Tibial artery (tissue), 4 donors: ENCODE measurements at places on chromosomes 13 and 19.

DNA sequence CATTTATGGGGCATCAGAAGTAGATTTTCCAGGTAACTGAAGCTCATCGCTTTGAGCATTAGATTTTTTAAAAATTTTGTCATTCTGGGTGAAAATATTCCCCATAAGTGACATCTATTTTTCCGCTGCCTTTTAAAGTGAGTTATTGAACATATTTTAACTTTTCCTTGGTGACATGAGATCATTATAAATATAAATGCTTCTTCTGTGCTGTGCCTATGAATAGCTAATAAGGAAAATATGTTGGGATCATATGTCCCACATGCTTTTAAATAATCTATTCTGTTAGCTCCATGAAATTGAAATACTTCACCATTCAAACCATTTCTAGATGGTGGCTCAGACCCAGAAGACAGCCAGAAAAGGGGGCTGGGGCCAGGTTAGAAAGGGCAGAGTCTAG lies 14.1 kb downstream of the ATP7B start:
- no peak for DNase-seq

GRCh38 chr13:38826182-38826813 lies 139.4 kb downstream of the FREM2 start:
- no peak for DNase-seq

- DNase-seq, result no peak
These were observed 186.8 kb upstream of the SOX1 start for GRCh38 chr13:111880185-111880584.

GRCh38 chr19:16824658-16825311 lies 4.4 kb upstream of the SIN3B start:
- DNase-seq, result no peak

- DNase-seq, result peak; percentile 81
These were observed 16.2 kb upstream of the AP1M2 start for GRCh38 chr19:10603084-10603872.

DNA sequence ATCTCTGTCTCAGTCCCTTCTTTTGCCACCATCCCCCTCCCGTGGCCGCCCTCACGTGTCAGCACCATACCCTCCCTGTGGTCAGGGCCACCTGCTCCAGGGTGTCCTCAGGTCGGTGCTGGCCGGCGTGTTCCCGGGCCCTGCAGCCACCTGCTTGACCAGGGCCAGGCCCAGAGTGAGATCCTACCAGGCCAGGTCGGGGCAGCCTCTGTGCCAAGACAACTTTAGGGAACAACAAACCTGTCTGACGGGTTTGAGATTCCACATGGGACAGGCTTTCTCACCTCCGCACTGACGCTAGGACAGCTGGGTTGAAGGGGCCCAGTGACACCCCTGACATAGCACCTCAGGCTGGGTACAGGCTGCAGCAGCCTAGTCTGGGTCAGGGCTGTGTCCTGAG lies 7.5 kb upstream of the SBNO2 start:
- no peak for DNase-seq

DNA sequence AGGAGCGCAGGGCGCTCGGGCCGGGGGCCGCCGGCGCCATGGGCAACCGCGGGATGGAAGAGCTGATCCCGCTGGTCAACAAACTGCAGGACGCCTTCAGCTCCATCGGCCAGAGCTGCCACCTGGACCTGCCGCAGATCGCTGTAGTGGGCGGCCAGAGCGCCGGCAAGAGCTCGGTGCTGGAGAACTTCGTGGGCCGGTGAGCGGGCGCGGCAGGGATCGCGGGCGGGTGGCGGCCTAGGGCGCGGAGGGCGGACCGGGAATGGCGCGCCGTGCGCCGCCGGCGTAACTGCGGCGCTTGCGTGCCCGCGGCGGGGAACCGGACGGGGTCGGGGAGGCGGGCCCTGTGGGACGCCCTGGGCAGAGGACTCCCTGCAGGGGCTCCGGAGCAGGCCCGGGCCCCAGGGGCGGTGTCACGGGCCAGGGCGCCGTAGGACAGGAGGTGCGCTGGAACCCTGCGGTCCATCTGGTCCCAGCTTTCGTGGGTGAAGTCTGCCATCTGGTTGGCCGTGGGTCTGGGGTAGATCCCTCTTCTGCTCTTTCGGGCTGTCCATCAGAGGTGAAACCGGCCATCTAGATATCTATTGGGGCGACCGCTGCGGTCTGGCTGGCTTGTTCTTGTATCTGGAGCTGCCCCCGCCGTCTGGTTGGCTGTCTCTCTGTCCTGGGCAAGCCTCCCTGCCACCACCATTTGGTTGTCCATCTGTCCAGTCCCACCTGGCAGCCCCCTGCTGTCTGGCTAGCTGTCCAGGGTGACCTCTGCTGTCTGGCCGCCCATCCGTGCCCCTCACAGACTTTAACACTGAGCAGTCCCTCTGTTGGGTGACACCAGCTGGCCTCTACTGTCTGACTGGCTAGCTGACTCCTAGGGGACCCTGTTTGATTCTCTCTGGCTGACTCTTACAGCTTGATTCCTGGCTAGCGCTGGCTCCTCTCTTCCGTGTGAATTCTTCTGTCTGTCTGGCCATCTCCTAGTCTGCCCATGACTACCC lies 622 bp downstream of the DNM2 start:
- no peak for DNase-seq

DNA sequence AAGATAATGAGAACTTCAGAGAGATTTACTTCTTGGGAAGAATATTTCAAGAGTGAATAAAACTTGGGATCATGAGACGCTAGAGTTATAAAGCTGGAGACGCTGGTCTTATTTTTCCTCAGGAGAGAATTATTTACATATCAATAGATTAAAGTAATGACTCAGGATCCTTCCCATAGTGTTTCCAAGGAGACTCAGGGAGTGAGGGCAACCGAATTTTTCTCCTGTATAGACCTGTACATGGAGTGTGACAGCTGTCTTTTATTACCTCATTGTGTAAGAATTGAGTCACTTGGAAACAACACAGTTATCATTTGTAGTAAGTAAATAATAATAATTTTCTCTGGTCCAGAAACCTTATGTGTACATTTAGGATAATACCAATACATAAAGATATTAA lies 1905.5 kb downstream of the OLFM4 start:
- DNase-seq, result no peak

DNA sequence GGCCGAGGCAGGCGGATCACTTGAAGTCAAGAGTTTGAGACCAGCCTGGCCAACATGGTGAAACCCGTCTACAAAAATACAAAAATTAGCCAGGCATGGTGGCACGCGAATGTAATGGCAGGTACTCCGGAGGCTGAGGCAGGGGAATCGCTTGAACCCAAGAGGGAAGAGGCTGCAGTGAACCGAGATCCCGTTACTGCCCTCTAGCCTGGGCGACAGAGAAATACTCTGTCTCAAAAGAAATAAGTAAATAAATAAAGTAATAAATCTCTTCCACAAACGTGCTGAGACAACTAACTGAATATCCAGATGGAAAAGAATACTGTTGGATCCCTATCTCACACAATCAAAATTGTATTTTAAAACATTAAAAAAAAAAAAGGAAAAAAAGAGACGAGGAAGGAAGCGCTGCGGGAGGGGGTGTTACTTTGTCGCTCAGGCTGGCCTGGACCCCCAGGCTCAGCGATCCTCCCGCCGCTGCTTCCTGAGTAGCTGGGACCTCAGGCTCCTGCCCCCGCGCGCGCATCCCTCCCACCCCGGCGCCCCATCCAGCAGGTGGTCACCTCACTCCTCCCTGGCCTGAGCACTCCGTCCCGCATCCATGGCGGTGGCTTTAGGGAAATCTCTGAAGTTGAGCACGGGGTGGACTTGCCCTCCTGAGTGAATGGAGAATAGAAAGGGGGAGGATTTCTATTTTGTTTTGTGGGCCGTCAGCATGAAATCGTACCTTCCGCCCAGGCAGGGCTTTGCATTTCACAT lies 628 bp upstream of the ZNF813 start:
- DNase-seq, result peak; percentile 68

DNA sequence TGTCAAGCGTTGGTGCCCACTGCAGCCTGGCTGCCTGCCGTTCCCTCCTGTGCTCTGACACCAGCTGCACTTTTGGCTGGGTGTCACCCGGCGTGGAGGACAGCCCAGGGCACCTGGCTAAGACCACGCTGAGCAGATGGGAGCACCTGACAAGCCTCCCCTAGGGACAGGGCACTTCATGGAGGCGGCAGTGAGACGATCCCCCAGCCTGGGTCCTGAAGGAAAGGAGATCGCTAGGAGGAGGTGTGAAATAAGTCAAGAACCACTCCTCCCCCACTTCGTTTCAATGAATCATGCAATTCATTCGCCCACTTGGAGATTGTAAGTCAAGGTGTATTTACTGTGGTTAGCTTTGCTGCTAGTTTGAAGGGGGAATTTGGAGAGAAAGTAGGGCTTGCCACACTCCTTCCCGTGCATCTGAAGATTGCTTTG lies 38.8 kb downstream of the VSTM2B start:
- peak; percentile 31 for DNase-seq

DNA sequence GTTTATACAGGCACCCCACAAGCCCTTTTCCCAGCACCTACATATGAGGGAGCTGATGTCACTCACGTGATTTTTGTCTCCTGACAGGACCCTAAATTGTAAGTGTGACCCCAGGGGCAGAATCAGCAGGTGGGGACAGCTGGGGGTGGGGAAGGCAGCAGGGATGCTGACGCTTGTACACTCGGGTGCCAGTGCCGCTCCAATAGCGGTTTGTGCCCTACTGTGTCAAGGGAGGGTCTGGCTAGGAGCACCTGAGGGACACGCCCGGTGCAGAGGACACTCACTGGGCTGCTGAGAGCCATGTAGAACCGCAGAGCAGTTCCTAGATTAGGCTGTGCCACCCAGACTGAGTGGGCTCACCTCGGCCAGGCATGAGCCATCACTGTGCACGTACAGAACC lies 81.3 kb downstream of the SCGB2B2 start:
- DNase-seq, result no peak

- no peak for DNase-seq
These were observed 58.8 kb downstream of the CELF5 start for GRCh38 chr19:3283246-3283751.

- no peak for DNase-seq
These were observed 72.2 kb upstream of the WASF3 start for GRCh38 chr13:26485288-26485687.

GRCh38 chr13:40143106-40143505 lies 487.6 kb downstream of the COG6 start:
- no peak for DNase-seq

GRCh38 chr19:41705393-41706174 lies 2.8 kb upstream of the CEACAM5 start:
- DNase-seq, result no peak

- DNase-seq, result no peak
These were observed 175.5 kb upstream of the SERP2 start for GRCh38 chr13:44197791-44198770.

GRCh38 chr13:110225609-110226574 lies 81.1 kb downstream of the COL4A1 start:
- no peak for DNase-seq

GRCh38 chr19:14528419-14529253 lies 758 bp upstream of the TECR start:
- DNase-seq, result peak; percentile 68

DNA sequence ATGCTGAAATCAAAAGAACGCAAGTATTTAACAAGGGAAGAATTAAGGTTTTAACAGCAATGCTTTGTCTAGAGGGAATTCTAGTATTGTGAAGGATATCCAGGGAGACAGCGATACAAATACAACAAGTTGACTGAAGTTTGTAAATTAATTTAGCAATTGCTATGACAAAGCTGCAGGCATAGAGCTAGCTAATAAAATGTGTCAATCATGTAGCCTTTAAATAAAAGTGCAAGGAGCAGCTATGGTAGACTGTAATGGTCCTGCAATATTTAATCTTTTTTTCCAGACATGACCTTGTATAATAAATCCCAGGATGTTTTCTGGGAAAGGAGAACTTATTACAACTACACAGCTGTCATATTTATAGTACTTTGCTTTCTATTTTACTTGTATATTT lies 779.3 kb downstream of the SLITRK5 start:
- no peak for DNase-seq

GRCh38 chr13:32179708-32180107 lies 135.5 kb downstream of the ZAR1L start:
- DNase-seq, result no peak

- DNase-seq, result no peak
These were observed 20.9 kb downstream of the C19orf44 start for GRCh38 chr19:16516923-16517610.

GRCh38 chr19:19025861-19026260 lies 7.5 kb downstream of the SUGP2 start:
- DNase-seq, result no peak

DNA sequence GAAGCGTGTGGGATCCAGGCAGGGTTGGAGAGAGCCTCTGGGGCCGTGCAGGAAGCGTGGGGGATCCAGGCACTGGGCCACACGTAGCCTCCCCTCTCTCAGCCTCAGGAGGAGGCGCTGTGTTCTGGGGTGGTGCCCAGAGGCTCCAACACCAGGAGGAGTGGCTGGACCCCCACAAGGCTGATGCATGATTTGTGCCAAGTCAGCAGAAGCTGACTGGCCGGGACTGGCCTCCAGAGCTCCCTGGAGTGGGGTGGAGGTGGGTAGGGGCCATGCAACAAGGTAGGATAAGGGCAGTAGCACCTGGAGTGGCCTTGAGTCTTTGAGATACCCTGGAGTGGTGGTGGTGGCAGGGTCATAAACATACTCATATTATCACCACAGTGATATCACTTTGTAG lies 75.3 kb downstream of the ERICH6B start:
- no peak for DNase-seq

- no peak for DNase-seq
These were observed 152.4 kb upstream of the ATXN8OS start for GRCh38 chr13:69955271-69955670.

GRCh38 chr13:46846726-46847125 lies 49.8 kb upstream of the ESD start:
- DNase-seq, result no peak

DNA sequence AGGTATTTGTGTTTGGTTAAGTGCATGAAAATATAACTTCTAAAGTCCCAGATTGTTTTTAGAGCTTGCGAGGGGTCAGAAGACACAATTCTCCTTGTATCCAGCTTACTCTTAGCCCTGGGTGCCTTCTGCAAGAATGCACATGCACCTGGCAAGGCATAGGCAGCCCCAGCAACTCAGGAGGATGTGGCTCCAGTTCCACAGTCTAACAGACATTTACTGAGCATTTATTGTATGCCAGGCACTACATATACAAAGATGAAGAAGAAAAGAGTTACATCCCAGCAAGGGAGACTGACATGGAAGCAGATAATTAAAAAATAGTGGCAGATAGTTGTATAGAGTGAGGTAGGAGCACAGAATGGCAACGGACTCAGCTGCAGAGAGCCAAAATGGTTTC lies 101.1 kb upstream of the FRY start:
- DNase-seq, result no peak

DNA sequence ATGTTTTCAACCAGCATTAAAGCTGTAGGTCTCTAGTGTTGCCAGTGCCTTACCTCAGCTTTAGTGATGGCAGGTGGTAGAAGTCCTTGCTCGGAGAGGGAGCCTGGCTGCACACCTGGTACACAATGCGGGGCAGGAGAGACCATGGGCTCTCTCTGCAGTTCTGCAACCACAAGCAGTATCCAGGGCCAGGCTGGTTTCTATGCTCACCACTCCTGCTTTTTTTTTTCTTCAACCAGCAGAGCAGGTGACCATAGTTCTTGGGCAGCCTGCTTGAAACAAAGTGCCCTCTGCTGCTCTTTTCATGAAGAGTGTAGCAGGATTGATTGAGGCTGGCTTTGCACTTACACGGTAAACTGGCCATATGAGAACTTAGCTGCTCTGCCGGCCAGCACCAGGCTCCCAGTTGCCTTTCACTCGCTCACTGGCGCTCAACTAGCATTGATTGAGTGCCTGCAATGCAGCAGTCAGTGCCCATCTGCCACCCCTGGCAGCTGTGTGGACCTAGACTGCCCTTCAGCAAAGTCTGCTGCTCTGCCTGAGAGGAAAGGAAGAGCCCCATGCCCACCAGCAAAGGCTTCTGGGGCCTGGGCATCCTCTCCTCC lies 4.4 kb upstream of the CHAMP1 start:
- DNase-seq, result no peak

GRCh38 chr19:3274942-3275582 lies 50.6 kb downstream of the CELF5 start:
- DNase-seq, result no peak
